Fibroblast of skin of scalp (primary cell): ENCODE measurements at places on chromosomes 4 and X.

DNA sequence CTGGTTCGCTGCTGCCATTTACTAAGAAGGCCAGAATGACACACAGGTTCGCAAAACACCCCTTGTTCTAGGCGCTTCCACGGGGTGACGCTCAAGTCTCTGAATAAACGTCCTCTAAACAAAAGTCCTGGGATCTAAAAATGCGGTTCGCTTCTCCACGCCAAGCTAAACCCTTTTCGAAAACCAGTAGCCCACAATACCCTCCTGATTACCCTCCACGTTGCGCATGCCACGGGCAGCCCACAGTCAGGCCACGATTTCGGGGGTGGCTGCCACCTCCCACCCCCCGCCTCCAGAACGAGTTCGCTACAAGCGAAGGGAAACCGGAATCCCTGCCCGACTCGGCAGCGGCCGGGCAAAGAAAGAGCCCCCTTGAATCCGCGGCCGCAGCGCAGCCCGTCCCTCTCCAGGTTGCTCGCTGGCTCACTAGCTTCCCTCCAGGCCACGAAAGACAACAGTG, 423 bp downstream of the RPL39 start:
- peak; percentile 27 for DNase-seq

- DNase-seq = no peak
These were observed at the start of gene PLAC1 for GRCh38 chrX:134658002-134658759. Gene PLAC1, minus strand, starts transcription at chrX:134658471. Its CDS starts 91,789 bp downstream, at chrX:134566682.

DNA sequence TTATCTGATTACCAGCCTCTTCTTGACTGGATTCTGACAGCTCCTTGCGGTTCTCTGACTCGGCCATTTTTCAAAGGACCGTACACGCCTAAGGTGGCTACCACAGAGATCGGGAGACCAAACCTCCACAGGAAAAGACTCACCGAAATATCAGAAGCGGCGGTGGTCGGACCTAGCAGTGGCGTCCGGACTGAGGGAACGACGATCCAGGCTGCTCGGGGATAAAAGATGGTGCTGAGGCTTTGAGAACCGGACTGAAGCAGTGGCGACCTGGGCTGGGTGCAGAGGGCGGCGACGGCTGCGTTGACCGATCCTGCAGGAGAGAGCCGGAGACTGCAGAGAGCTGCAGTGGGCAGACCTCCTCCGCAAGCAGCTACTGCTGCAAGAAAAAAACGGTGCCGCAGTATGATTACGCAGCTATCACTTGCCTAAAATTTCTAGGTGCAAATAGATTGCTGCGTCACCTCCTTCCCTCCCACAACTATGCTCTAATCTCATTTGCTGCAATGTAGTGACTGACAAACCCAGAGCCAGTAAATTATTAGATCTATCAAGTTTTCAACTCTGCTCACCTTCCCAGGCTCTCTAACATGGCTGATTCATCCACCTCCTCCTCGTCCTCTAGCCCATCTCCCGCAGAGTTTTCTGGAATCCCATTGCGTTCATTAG, at the start of gene NAP1L2:
Gene NAP1L2 (minus strand): TSS at position 426 of the 669 bp plus-strand sequence. CDS start 359 bp downstream, at position 67.
- peak; percentile 0 for DNase-seq

- no peak for DNase-seq
These were observed 6.8 kb downstream of the PDS5A start for GRCh38 chr4:39970671-39971640.

- no peak for DNase-seq
These were observed 103.8 kb upstream of the HPF1 start for GRCh38 chr4:169861593-169861992.

GRCh38 chr4:171378323-171378722, 434.9 kb upstream of the GALNTL6 start:
- no peak for DNase-seq

DNA sequence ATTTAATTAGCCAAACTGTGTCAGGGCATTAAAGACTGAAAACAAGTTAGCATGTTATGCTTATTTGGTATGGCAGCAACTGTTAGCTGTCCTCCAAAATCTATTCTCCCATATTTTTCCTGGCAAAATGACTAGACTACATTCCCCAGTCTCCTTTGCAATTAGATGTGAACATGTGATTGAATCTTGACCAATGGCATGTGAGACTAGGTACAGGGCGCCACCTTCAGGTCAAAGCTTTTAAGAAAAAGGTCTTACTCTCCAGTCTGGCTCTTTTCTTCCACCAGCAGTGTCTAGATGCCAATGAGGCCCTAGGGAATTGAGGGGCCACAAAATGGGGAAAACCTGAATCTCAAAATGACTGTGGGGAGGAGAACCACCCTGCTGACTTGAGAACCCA, 408.2 kb downstream of the SMARCA1 start:
- DNase-seq = peak; percentile 32

DNA sequence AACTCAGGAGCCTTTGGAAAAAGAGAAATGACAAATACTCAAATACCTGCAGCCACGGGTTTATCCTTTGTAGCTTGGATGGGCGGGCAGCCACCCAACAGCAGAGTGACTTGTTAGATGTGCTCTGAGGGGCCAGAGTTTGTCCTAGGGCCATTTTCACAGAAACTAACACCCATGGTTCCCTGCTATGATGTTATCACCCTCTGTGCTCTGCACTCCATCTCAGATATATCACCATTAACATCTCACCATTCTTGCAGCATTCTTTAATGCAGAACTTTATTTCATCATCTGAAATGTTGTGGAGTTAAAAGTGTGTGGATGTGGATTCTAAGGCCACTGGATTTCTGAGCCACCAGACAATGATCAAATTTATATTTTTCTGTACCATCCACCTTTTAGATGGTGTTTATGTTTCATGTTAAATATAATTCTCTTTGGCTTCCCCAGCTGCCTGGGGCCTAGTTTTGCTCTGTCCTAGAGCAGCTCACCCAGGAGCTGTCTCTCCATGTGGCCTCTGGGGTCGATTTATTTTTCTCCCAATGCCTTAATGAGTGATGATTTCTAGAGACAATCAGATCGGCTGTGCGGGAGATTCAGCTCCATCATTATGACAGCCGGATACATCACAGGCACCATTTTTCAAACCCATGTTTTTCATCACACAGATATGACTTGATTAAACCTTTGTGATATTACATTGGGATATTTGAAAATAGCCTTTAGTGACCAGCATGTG, 380.8 kb downstream of the BCOR start:
- DNase-seq = no peak

- DNase-seq = no peak
These were observed 6.3 kb downstream of the EFNB1 start for GRCh38 chrX:68835104-68835442.

GRCh38 chrX:23732704-23733103, 10.4 kb downstream of the ACOT9 start:
- no peak for DNase-seq

- DNase-seq = no peak
These were observed 69.6 kb downstream of the MAML3 start for GRCh38 chr4:140084385-140084784.

GRCh38 chr4:111066887-111067286, 444.0 kb upstream of the PITX2 start:
- peak; percentile 71 for DNase-seq

DNA sequence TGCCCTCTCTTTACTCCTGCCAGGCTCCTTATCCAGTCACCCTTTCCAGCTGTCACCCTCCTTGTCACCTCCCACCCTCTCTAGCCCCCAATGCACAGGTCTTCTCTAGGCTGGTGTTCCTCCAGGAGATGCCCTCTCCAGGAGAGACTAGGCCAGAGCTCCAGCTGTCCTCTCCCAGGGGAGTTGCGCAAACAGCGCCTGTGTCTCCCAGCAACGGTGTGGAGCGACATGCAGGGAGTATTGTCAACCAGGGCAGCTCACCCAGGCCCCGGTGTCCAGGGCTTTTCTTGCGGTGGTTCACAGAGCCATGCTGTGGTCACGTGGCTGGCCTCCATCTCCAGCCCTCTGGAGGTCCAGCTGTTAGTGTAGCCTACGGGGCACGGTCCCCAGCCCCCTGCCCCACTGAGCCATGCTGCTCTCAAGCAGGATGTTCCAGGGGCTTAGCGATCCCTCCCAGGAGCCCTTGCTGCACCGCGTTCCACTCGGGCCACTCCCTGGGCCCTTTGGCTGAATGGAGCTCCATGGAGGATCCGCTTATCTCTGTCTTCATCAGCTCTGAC, 34.8 kb downstream of the CCNQ start:
- DNase-seq = no peak

DNA sequence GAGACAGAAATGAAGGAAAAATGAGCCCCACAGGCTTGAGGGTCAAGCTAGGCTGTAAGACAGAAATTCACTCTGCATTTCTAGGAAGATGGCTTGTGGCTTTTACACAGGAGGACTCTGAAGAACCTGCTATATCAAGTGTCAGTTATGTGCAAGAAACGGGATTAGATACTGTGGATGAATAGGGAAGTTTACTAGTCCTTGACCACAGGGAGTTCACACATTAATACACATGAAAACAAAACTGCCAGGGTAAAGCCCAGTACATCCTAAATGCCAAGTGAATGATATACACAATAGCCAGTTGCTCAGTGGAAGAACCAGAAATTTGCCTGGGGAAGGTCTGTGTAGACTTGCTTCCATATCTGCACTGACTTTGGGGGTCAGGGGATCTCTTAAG, 53.5 kb downstream of the TMEM131L start:
- DNase-seq = no peak
